ENCODE measurements at places on chromosomes 3 and 15. TPM values are rescaled to one million over a fixed set of nuclear protein-coding genes. Genes with fewer than 3 reads are reported as not detected.

DNA sequence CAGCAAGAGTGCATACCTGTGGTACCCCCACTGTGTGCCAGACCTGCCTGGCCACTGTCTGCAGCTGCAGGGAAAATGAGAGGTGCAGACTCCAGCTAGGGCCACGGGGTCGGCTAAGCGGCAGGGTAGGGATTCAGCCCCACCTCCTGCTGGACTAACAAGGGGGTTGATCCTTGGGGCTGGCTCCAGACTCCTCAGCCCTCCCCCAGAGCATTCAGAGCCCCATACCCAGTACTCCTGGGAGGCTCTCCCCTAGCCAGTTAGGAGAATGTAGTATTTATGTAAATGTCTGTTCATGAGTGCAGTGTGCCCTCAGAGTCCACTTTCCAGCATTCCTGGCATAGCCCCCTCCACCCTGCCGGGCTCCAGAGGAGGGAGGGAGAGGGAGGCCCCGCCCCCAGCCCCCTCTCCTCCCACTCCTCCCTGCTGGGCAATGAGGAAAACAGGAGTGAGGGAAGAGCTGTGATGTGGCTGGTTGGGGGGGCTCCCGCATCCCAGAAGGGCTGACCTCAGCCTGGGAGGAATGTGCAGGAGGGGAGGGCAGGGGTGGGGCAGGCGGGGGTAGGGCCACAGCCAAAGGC, 4.5 kb upstream of the SEMA3B start:
- H3K4me1 ChIP-seq, result peaks cover 9% of the 10 kb centered on the region
- H3K27ac ChIP-seq, result no peak overlapping the region
- no peak overlapping the region for H3K4me3 ChIP-seq
- DNase-seq, result peak; percentile 62
- H3K27me3 ChIP-seq, result peaks cover 15% of the 10 kb centered on the region

GRCh38 chr15:31346367-31347066, 19.9 kb downstream of the KLF13 start:
- H3K4me3 ChIP-seq, result no peak overlapping the region
- no peak for DNase-seq
- peaks cover 9% of the 10 kb centered on the region for H3K27me3 ChIP-seq
- no peaks in the 10 kb centered on the region for H3K36me3 ChIP-seq
- peaks cover 54% of the 10 kb centered on the region for H3K4me1 ChIP-seq
- H3K27ac ChIP-seq, result no peak overlapping the region

GRCh38 chr3:157700405-157700804, 197.2 kb upstream of the VEPH1 start:
- no peaks in the 10 kb centered on the region for H3K36me3 ChIP-seq
- H3K27ac ChIP-seq, result no peak overlapping the region
- no peak for DNase-seq
- H3K4me1 ChIP-seq, result peaks cover 6% of the 10 kb centered on the region

GRAMD1C gene
- total RNA-seq, result 2.1 TPM
